ENCODE measurements at places on chromosomes 1 and 21.

GRCh38 chr1:16975211-16975610 is 5.2 kb downstream of the MFAP2 start:
- DNase-seq, result no peak

GRCh38 chr1:27448982-27449381 is 41.0 kb downstream of the WASF2 start:
- DNase-seq, result no peak

DNA sequence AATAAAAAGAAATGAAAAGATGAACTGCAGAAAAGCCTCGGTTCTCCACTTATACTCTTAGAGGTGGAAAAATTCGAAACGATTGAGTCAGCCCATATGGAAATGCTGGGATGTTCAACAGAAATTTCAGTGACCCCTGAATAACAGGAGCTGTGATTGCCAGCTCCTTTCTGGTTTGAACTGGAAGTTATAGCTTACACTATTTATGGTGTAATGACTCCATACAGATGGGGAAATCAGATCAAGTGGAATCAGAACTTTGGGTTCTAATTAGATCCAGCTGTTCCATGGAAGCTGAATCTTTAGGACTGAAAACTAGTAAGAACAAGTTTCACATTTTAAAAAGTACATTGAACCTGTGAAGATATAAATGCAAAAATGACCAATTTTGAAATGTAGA is 569.3 kb upstream of the ZRANB2 start:
- DNase-seq, result no peak

DNA sequence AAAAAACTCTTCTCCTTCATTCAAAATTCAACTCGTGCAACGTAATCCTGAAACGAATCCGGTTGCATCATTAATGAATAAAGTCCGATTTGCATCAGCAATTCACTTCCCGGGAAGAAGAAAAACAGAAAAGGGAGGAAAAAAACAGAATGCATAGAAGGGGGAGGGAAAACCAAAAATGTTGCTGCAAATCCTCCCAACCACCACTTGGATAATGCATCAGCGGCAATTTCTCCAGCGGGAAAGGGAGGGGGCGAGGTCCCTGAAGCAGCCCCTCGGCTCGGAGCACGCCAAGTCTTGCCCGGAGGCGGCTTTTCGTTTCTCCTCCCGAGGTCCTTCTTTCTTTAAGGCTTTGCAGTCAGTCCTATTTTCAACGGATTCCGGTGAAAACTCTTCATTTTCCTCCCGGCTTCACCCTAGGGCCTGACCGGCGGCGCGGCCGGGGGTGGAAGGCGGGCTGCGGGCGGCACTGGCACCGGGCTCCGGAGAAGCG is 723 bp downstream of the CDC42BPA start:
- DNase-seq, result no peak

- no peak for DNase-seq
These were observed 46.1 kb upstream of the SLC30A1 start for GRCh38 chr1:211625040-211625439.

DNA sequence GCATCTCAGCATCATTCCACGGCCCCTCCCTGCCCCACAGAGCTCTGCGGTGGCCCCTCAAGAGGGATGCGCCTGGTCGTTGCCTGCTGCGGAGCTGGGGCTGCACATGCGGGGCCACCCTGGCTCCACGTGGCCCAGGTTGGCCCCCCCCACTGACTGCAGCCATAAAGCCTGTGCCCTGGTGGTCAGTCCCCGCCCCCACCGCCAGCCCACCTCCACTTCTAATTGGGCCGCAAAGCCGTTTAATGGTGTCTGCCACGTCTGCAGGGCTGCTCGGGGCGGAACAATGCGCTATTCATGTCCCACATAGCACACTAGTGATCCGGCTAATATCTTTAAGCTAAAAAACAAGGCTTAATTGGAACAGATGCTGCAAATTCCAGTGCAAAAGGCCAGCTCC is 33.5 kb upstream of the ACTRT2 start:
- no peak for DNase-seq
